ENCODE measurements at places on chromosomes 5 and 9. TPM values are rescaled to one million over a fixed set of nuclear protein-coding genes. Genes with fewer than 3 reads are reported as not detected.
A peak's percentile ranks its signal among the peaks of the same experiment; 100 is the strongest.

- DNase-seq = no peak
These were observed 53.0 kb downstream of the ENTREP1 start for GRCh38 chr9:69377981-69378380.

- no peak for DNase-seq
These were observed 427.5 kb downstream of the PIK3R1 start for GRCh38 chr5:68643064-68643463.

DNA sequence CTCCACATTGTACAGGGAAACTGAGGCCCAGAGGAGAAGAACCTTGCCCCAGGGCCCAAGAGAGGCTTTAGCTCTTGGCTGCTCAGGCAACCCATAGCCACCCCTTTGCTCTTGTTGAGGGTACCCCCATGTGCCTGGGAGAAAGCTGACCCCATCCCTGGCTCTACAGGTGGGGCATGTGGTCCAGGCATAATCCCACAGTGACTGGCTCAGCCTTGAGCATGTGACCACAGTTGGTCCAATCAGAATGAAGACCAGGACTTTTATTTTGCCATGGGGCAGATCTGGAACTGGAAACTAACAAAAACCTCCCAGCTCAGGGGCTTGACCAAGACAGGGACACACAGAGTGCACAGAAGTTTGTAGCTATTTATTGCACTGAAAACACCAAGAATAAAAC lies 29.3 kb downstream of the SLC6A7 start:
- no peak for DNase-seq

GRCh38 chr5:169656125-169656901 lies 19.2 kb downstream of the DOCK2 start:
- DNase-seq = no peak

DNA sequence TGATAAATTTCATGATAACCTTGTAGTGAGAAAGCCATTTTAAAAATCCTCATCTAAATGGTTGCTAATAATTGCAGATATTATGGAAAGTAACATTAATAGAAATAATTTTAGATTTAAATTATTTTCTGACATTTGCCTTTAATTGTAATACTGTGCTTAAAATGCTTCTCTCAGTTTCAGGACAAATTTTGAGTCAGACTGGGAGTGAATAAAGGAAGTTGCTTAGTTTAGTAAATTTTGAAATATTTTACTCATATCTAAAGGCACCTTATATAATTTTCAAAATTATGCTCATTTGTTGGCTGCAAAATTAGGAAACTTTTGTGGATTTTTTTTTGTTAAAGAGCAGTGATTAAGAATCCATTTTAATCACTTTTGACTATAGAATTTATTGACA lies 93.8 kb downstream of the CSNK1G3 start:
- no peak for DNase-seq

DNA sequence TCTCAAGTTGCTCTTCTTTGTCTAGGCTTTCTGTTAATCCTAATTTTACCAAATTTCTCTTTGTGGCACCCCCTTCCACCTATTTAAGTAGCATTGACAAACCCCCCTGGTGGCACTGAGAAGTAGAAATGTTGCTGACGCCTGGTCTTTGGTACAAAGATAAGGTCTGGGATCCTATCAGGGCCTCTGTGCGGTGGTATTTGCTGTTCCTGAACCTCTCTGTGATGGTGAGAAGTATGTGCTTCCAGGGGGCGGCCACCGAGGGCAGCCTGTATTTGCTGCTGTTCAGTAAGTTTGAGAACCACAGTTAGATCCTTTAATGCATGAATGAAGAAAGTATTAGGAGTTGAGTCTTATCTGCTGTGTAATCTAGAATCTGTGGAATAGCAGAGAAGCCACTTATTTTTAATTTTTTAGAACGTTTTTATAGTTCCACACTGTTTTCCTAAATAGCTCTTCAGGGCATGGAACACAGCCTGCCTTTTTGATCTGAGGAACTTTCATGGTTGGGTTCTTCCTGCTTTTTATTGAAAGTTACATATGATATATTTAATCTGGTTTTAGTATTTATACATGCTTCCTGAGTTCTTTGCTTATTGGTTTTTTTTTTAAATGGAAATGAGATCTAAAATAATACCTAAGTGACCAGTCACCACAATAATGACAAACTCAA lies 124.2 kb downstream of the TRIO start:
- DNase-seq = no peak

- no peak for DNase-seq
These were observed 104.1 kb upstream of the NIPBL start for GRCh38 chr5:36772276-36773140.

DNA sequence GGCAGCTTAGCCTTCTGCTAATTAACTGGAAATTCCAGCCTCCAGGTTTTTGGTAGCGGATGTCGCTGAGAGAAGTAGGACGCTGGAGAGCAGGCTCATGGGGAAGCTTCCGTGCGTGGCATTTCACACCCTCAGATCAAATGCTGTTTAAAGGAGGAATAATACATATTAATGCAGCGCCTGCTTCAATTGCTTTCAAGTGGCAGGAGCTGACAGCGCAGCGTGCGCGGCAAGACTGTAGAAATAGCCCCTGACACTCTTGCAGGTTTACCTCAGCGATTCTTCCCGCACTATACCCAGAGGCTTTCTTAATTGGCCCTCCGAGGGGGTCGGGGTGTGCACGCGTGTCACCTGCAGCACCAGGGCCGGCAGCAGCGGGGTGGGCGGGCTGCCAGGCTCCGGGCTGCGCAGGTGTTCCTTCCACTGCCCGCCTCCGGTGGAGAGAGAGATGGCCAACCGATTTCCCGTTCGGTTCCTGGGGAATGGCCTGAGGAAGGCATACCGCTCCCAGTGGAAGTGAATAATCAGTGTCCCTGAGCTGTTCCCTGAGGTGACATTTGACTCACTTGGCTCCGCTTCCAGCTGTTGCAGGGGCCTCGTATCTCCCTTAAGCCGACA lies 427.9 kb downstream of the KCTD16 start:
- no peak for DNase-seq

DNA sequence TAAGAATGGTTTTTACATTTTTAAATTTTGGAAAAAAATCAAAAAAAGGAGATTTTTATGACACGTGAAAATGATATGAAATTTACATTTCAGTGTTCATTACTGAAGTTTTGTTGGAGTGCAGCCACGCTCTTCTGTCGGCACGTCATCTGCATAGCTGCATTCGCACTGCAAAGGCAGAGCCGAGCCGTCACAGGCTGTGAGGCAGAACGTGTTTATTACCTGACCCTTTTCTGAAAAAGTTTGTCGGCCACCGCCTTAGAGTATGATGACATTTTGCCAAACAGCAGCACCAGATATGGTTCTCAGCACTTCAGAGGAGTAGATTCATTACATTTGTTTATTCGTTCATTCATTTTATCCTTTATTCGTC lies 24.1 kb downstream of the HRH2 start:
- DNase-seq = no peak

DNA sequence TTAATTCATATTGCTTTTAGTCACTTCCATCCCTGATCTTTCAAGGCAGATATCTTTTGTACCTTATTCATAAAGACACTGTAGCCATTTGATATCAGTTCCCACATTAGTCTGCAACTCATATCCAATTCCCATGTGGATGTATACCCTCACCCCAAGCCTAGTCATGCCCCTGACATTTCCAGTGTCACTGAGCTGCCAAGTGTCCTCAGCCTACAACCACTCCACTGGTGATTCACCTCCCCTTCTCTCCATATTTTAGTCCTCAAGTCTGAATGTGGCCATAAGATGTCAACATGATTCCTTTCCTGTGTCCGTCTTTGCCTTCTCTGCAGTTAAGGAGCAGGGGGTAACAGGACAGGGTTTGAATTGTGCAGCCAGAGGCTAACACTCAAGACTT lies 346.9 kb downstream of the RAB3C start:
- no peak for DNase-seq

- DNase-seq = peak; percentile 79
These were observed 7.7 kb upstream of the SKP1 start for GRCh38 chr5:134184155-134185135.

GRCh38 chr5:78467140-78467539 lies 106.7 kb downstream of the SCAMP1 start:
- no peak for DNase-seq

GRCh38 chr9:13267743-13268142 lies 11.7 kb downstream of the MPDZ start:
- no peak for DNase-seq

GRCh38 chr9:137843355-137843754 lies 34.2 kb upstream of the CACNA1B start:
- no peak for DNase-seq

GRCh38 chr9:98518556-98518955 lies 190.2 kb downstream of the GABBR2 start:
- no peak for DNase-seq

GRCh38 chr9:125687163-125687863 lies 19.7 kb downstream of the MAPKAP1 start:
- no peak for DNase-seq

DNA sequence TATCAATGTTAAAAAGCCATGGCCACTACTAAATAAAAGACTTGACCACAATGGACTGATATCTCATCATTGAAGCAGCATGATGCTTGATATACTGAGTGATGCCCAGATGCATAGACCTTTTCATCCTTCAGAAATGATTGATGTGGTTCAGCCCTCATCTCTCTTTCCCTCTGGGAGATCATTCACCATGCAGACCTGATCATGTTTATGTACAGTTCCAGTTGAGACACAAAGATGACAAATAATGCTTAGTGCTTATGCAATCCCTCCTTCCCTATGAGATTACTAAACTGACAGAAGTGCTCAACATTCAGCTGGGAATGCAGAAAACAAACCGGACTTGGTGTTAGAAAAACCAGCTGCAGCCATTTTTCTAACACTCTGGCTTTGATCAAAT lies 91.9 kb upstream of the TLR4 start:
- no peak for DNase-seq

DNA sequence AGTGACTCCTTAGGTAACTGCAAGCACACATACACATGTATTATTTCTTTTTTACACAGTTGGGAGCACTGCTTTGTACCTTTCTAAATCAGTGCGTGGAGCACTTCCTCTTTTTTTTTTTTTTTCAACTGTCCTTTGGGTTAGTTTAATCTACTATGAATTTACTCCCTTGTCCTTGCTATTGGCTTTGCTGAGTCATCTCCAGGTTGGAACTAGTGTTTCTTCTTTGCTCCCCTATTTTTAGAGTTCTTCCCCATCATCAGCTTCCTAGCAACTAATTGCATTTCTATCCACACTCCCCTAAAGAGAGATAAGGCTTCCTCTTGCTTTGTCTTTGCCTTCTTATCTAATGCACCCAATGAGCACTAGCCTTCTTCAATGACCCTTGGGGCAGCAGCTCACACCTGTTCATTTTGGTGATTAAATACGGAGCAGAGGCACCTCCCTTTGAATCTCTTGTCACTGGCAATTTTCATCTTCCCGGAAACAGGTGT lies 24.3 kb downstream of the S100Z start:
- no peak for DNase-seq

GRCh38 chr5:168932400-168933189 lies 353.4 kb upstream of the PANK3 start:
- DNase-seq = no peak

DNA sequence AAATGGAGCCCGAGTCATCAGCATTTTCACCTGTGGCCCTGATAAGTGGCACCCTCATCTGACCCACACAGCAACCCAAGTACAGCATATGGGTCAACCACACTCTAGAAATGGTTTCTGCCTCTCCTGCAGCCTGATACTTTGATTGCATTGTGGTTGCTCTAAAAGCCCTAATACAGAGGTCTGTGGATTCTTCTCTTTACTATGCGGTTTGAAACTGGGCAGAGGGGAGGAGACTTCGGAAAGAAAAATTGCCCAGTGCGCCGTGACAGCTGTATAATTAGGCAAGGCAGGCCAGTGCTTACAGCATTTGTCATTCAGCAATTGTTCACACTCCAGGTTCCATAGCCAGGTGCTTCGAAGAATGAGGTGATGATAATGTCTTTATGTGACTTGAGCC lies 361.0 kb downstream of the NFIB start:
- no peak for DNase-seq

GRCh38 chr9:98318041-98318790 lies 62.8 kb upstream of the TBC1D2 start:
- no peak for DNase-seq

- DNase-seq = no peak
These were observed 3.7 kb upstream of the IRX2 start for GRCh38 chr5:2755076-2755680.

DNA sequence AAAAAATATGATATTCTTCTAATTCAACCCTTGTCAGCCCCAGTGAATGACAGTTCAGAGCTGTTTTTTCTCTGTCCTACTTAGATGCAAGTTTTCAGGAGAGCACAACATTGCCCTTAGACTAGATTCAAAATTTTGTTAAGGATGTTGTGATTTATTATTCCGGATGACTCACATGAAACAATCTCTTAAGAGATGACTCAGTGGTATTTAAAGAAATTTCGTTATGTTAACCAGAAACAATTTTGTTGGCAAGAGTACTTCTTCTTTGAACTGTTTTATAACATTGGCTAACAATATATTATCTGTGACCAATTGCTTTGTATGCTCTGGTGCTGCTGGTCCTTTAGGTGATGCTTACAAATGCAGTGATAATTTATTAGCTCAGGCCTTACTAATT lies 132.0 kb downstream of the IZUMO3 start:
- no peak for DNase-seq

DNA sequence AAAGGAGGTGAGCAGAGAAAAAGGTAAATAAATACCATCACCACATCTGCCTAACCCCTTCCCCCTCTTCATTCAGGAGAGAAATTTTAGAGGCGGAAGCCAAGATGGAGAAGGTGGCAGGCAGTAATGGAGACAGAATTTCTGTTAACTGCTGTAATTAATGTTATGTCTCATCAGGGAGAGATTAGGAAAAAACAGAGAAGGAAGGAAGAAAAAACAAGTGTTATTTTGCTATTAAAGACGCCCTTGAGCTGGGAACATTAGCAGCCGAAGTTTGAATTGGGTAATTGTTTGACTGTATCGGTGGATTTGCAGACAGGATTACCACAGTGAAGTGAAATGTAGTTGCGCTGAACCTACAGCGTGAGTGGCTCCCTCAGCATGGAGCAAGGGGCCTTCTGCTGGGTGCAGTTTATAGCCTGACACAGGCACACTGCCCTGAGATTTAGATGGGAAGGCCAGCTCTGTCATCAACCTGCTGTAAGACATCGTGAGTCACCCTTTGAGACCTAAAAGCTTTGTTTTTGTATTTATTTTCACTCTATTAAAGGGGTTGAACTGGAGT lies 136.3 kb downstream of the ASTN2 start:
- no peak for DNase-seq

GRCh38 chr5:14405267-14405666 lies 176.3 kb upstream of the OTULINL start:
- DNase-seq = no peak

DNA sequence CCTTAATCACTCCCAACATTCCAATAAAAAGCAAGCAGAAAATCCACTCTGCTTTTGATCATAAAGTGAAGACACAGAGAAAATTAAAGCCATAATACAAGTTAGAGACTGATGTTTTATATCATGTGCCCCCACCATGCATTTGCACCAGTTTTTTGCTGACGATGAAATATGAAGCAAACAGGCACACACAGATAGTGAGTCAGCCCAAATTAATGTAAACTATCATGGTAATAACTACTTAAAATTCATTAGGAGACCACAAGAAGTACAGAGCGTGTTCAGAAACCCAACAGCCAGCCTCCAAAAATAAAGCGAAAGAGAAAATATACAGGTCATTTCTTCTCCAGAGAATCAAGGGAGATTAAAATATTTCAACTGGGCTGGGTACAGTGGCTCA lies 46.4 kb upstream of the KDM4C start:
- no peak for DNase-seq

SLC36A3 gene
- total RNA-seq = not detected

SLC6A19 gene
- total RNA-seq = 0.44 TPM

ANKDD1B gene
- 0.26 TPM for total RNA-seq

PIP5K1B gene
- total RNA-seq = not detected

CATSPER3 gene
- 1.1 TPM for total RNA-seq

CCDC187 gene
- total RNA-seq = not detected

KCTD16 gene
- 0.02 TPM for total RNA-seq

DOCK2 gene
- total RNA-seq = 14.5 TPM

NPR3 gene
- 2.4 TPM for total RNA-seq

BSPRY gene
- 1.4 TPM for total RNA-seq

Data from right lobe of liver (tissue), 6 donors.